ENCODE measurements at places on chromosomes 12 and 14.

GRCh38 chr12:27965411-27965810 is 7.1 kb downstream of the PTHLH start:
- DNase-seq, result no peak

DNA sequence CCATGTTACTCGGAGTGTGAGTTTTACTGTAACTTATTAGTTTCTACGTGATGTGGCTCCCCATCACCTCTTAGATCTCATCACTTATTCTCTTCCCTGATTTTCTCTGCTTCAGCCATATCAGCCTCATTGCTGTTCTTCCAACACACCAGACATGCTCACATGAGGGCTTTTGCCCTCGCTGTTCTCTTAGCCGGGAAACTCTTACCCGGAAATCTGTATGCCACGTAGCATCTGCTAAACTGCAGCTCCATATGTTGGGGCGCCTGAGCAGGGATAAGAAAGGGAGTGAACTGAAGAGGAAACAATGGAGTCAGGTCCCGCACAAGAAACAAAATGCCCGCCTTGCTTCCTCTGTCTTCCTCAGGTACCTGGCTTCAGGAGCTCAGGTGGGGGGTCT is 16.6 kb downstream of the SMUG1 start:
- DNase-seq, result no peak

- DNase-seq, result no peak
Measured at GRCh38 chr14:72883961-72884360, 9.9 kb downstream of the DPF3 start.

GRCh38 chr14:64943556-64943955 is 1.0 kb upstream of the GPX2 start:
- no peak for DNase-seq

DNA sequence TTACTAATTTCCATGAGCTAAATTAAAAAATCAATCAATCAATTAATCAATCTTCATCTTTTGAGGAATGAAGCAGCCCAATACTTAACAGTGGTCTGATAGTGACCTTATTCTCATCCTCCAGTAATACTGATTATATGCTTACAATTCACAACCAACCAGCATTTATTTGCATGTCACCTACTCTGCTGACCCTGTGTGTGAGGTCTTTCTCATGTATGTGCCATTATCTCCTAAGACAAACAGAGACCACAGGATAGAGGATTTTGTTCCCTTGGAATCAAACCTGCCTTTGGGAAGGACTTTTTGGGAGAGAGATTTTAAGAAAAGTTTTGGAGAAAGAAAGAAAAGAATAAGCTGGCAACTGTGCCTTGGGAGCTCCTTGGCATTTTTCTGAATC is 197.2 kb downstream of the NRXN3 start:
- no peak for DNase-seq

DNA sequence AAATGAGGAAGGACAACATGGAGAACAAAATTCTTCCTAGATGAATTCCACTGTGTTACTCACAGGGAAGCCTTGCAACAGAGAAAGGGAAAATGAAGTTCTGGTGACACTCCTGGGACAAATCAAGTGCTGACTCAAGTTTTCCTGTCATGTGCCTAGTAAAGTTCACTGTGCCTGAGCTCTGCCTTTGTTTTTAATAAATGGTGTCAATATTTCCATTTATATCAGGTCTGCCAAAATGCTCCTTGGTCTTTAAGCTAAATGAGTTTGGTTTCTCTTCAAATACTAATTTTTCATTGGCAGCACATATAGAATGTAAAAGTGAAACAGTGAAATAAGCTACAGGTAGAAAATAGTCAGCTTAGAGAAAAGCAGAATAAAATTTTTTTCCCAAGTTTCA is 33.0 kb downstream of the HIGD1C start:
- peak; percentile 64 for DNase-seq

DNA sequence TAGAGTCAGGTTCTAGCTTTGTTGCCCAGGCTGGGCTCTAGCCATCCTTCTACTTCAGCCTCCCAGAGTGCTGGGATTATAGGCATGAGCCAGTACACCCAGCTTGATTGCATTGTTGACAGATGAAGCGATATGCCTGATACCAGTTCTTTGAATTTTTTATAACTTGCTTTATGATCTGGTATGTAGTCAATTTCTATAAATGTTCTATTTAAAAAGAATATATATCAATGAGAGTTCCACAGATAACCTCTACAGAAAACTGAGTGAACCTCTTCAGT is 99.8 kb downstream of the DIP2B start:
- DNase-seq, result no peak

DNA sequence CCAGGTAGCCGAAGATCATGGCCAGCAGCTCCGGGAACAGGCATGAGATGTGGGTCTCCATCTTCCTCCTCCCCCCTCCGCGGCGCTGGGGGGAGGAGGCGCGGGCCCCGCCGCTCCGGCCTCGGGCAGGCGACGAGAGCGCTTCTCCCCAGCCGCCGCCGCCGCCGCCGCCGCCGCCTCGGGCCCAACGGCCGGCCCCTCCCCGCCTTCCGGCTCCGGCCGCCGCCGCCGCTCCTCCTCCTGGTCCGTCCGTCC is 448 bp downstream of the FBXL14 start:
- no peak for DNase-seq

- no peak for DNase-seq
Measured at GRCh38 chr12:44158746-44159145, 322.9 kb downstream of the TMEM117 start.

DNA sequence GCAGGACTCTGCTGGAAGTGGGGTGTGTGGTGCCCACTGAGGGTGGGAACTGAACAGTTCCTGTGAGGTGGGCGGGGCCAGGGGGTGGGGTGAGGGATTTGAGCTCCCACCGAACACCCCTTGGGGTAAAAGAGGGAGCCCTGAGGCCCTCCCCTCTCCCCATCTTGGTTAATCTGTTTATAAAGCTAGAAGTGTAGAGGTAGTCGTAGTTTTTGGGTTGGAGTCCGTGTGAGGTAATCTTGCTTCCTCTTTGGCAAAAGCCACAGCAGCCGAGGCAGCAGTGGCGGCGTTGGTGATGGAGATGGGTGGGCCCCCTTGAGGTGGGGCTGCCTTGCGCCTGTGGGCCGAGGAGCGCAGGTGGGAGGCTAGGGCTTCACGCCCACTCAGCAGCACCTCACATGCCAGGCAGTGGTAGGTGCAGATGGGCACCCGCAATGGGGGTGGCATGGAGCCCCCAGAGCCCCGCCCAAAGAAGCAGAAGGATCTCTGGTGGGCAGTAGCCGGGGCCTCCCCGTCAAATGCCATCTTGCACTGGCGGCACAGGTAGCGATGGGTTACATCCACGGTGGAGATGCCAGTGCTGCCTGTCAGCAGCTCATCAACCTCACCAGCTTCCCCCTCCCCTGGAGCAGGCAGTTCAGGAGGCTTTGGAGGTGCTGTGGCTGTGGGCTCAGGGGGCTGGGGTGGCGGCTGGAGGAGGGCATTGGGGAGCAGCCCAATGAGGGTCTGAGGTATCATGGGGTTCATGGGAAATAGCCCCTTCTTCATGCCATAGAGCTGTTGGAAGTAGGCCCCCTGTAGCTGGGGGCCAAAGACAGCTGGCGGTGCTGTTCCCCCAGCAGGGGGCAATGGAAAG is 29.6 kb downstream of the ZFHX2 start:
- no peak for DNase-seq

- DNase-seq, result peak; percentile 53
Measured at GRCh38 chr12:92735131-92735721, 32.4 kb downstream of the PLEKHG7 start.

GRCh38 chr12:123829561-123829960 is 67.5 kb downstream of the DNAH10 start:
- no peak for DNase-seq

GRCh38 chr12:2631653-2632350 is 163.0 kb upstream of the FKBP4 start:
- no peak for DNase-seq

DNA sequence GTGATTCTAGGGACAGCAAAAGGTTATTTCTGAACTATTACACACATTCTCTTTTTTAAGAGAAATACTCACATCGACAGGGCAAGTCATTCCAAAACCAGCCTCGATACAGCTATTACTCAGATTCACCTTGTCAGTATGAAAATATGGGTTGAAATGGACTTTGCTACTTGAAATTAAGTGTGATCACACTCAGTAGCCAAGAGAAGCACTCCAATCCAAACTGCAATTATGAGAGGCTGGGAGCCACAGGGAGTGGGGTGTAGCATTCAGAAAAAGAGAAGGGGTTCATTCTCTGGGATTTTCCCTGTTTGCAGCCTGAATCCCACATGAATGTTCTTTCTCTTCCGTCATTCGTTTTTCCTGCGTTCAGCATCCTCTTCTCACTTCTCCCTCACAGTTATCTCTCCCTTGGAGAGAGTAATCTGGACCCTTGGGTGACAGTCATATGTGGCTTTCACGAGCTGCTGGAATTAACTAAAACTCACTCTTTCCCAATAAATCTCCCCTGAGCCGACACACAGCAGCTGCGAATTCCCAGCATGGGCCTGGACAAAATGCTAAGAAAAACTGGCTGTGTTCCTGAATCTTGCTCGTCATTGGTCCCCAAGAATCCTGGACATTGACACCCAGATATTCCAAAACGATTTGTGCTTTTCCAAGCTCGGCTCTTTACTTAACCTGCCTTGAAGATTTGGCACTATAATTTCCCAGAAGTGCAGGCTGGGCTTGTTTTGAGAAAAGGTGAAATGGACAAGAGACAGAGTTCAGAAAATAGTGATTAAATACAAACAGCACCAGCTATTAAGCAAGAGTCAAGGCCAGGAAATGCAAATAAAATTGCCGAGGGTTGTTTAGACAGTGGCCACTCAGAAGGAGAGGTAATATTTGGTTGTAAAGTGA is 199.5 kb upstream of the PLEKHG7 start:
- DNase-seq, result peak; percentile 64

DNA sequence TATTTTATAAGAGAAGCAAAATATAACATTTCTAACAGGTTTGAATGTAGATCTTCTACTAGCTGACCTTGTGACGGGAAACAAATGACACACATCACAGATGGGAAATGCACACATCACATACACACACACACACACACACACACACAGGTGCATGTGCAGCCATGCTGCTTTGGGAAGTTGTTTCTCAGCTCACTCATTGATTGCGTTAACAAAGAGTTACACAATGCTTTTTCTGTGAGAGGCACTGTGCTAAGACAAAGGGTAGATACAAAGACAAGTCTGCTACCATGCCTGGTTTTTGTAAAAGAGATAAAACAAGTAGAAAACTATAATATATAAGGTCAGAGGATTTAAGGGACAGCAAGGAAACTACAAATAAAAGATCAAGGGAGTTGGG is 1.3 kb upstream of the NR1H4 start:
- no peak for DNase-seq

DNA sequence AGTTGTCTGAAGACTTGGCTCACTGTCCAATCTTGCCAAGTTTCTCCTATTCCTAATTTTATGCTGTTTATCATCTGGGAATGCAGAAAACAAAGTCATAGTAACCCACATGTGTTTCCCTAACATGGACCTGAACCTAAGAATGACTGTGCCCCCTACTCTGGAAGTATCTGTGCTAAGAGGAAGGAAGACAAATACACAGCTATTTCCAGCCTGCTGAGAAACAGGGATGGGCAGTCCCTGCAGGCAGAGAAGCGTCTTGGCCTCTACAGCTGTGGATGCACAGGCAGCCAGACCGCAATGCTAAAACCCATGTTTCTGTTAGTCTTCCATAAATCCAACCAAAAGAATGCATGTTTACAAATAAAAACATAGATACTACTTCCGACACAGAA is 56.2 kb downstream of the DUSP16 start:
- DNase-seq, result peak; percentile 73
